Karpas-422 (cell line): ENCODE measurements at places on chromosomes 2 and 18.
A peak's percentile ranks its signal among the peaks of the same experiment; 100 is the strongest.

GRCh38 chr2:22880161-22880560, 504.8 kb upstream of the KLHL29 start:
- no peak overlapping the region for H3K27ac ChIP-seq
- no peak for DNase-seq
- H3K4me1 ChIP-seq, result no peaks in the 10 kb centered on the region
- 0 out of 2 replicates have a peak, but pooled peaks cover 2% of the 10 kb centered on the region for H3K27me3 ChIP-seq
- H3K4me3 ChIP-seq, result no peak overlapping the region
- H3K36me3 ChIP-seq, result no peaks in the 10 kb centered on the region

- H3K27me3 ChIP-seq, result no peaks in the 10 kb centered on the region
- H3K27ac ChIP-seq, result no peak overlapping the region
- peak overlapping the region; percentile 84 for H3K4me3 ChIP-seq
- peaks cover 21% of the 10 kb centered on the region for H3K36me3 ChIP-seq
Measured at GRCh38 chr2:241637795-241638660, 535 bp downstream of the ATG4B start.

DNA sequence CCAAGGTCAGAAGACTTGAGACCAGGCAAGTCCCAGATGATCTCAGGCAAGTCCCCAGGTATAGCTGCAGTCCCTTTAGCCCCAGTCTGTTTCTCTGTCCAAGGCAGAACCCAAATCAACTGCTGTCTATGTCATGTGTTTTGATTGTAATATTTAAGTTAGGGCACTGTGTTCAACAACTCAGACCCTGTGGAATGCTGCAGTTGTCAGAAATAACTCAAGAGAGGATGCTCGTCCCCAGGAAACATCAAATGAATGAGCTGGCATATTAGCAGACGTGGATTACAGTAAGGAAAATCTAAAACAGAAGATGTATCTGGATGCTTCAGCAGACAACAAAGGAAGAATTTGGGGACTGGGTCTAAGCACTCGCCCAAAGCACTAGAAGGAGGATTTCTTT, 70.1 kb downstream of the BCL11A start:
- no peak overlapping the region for H3K4me3 ChIP-seq
- DNase-seq, result no peak
- H3K4me1 ChIP-seq, result peaks cover 51% of the 10 kb centered on the region
- H3K27me3 ChIP-seq, result no peaks in the 10 kb centered on the region

DNA sequence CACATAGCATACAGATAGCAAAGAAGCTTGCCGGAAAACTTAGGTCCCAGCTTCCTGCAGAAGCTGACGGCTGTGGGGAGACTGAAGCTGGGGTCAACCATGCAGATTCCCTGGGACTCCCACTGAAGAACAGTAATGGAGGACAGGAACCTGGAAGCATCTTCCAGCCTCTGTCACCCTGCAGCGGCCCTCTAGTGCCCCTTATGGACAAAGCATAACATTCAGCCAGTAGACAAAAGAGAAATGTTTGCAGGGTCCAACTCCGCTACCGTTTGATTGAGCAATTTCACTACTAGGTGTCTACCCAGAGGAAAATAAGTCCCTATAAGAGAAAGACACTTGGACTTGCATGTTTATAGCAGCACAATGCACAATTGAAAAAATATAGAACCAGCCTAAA, 460.6 kb downstream of the CNTNAP5 start:
- no peak for DNase-seq
- H3K27me3 ChIP-seq, result 0 out of 2 replicates have a peak, but pooled peaks cover 3% of the 10 kb centered on the region
- H3K36me3 ChIP-seq, result no peaks in the 10 kb centered on the region
- no peak overlapping the region for H3K27ac ChIP-seq
- no peak overlapping the region for H3K4me3 ChIP-seq
- peaks cover 11% of the 10 kb centered on the region for H3K4me1 ChIP-seq

DNA sequence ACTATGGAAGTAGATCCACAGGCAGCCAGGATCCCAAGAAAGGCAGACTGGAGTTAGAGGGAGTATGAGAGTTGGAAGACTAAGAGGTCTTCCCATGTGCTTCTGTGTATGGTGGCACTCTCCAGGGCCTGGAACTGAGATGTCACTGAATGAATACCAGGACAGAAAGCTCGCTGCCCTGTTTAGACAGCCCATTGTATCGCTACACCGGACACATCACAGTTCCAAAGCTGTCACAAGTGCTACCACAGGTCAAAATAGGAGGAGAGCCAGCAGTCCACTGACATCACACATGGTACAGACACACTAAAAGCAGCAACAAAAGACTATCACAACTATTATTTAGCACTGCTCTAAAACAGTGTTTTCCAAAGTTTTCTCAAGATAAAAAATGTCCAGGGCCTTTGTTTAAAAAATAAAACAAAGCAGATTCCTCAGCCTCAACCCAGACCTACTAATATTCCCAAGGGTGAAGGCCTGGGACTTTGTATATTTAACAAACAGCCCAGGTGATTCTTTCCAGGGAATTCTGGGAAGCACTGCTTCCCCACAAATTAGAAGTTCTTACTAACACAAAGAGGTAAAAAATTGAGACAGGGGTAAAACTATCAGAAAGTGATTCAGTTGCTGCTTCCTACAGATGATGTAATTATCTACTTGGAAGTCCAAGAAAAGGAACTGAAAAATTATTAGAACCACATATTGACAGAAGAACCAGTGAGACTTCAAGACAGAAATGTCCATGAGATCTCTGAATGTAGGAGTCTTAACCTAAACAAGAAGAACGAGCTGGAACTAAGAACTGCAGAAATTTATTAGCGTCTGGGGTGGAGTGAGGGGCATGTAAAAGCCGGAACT, 116.0 kb downstream of the DTNB start:
- H3K4me3 ChIP-seq, result no peak overlapping the region
- H3K27ac ChIP-seq, result no peak overlapping the region
- H3K36me3 ChIP-seq, result no peaks in the 10 kb centered on the region
- peaks cover 34% of the 10 kb centered on the region for H3K4me1 ChIP-seq

GRCh38 chr2:140695155-140695554, 1435.7 kb downstream of the LRP1B start:
- no peaks in the 10 kb centered on the region for H3K36me3 ChIP-seq
- no peak for DNase-seq
- no peak overlapping the region for H3K27ac ChIP-seq

- no peak overlapping the region for H3K27ac ChIP-seq
- no peaks in the 10 kb centered on the region for H3K36me3 ChIP-seq
- H3K4me3 ChIP-seq, result no peak overlapping the region
- no peaks in the 10 kb centered on the region for H3K27me3 ChIP-seq
- peak; percentile 74 for DNase-seq
Measured at GRCh38 chr2:121071034-121071504, 213.9 kb downstream of the TFCP2L1 start.

DNA sequence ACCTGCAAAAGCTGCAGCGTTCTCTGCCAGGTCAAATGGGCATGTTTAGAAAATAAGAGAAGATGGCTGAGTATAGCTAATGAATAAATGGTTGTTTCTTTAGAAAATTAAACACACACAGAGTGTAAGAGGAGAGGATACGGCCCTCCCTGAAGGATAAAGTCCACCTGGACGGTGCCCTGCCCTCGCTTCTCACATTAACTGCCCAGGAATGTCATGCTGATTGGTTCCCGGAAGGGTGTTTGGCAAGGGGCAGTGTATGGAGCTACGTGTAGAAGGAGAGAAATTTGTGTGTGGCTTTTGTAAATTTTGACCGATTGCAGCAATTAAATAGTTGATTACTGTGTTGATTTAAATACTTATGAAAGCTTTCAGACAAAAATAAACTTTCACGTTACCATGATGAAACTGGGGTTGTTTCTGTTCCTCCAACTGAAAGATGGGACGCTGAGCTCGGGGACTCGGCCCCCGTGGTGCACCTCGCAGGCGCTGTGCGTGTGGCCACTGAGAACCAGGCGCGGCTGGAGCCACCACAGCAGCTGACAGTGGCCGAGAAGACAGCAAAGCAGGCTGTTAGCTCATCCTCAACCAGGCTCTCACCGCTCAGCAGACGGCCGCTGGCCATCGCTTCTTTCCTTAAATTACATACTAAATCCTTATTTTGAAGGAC, 22.7 kb downstream of the MPPE1 start:
- H3K4me1 ChIP-seq, result peaks cover 3% of the 10 kb centered on the region; the same call in 1 of the 2 replicates
- no peaks in the 10 kb centered on the region for H3K27me3 ChIP-seq
- H3K27ac ChIP-seq, result no peak overlapping the region
- peaks cover 4% of the 10 kb centered on the region for H3K36me3 ChIP-seq
- H3K4me3 ChIP-seq, result no peak overlapping the region

DNA sequence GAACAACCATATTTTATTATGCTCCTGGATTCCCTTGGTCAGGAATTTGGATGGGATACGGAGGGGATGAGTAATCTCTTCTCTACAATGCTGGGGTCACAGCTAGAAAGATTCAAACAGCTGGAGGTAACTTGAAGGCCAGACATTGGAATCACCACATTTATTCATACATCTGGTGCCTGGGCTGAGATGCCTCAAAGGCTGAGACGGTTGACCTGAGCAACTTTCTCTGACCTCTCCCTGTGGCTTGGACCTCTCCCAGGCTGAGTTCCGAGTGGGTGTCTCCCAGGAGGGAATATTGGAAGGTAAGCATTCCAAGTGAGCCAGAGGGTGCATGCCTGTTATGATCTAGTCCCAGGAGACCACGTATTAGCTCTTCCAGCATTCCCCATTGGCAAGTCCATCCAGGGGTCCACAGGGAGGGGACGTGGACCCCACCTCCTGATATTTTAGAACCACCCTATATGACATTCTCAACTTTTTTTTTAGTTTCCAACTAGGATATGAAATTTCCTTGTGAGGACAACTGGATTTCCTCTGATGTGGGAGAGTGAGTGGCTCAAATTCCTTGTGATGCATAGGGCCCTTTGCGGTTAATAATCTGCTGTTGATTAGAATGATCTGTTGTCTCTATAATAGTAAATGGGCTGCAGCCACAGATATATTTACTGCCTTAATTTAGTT, 101.8 kb downstream of the MRPS9 start:
- no peak overlapping the region for H3K27ac ChIP-seq
- no peaks in the 10 kb centered on the region for H3K36me3 ChIP-seq
- H3K4me1 ChIP-seq, result no peaks in the 10 kb centered on the region
- H3K4me3 ChIP-seq, result no peak overlapping the region
- no peak for DNase-seq
- no peaks in the 10 kb centered on the region for H3K27me3 ChIP-seq

GRCh38 chr2:215417400-215417951, 18.4 kb downstream of the FN1 start:
- H3K27ac ChIP-seq, result no peak overlapping the region
- H3K36me3 ChIP-seq, result no peaks in the 10 kb centered on the region
- H3K4me3 ChIP-seq, result no peak overlapping the region
- no peaks in the 10 kb centered on the region for H3K4me1 ChIP-seq
- DNase-seq, result no peak

DNA sequence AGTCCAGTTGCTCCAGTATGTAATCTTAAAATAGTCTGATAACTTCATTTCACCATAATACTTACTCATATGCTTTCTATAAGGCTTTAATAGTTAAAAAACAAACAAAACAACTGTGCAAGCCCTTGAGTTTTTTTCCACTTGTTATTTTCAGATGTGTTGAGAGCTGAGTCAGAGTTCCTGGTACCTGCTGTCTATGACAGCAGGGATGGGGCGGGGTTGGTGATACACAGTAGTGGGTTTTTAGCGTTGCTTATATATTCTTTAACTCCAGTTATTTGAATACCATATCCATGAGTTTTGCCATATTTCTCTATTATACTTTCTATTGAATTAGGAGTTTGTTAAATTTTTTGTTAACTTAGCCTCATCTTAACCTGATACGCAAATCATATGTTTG, 5.0 kb downstream of the NAPG start:
- no peak overlapping the region for H3K4me3 ChIP-seq

DNA sequence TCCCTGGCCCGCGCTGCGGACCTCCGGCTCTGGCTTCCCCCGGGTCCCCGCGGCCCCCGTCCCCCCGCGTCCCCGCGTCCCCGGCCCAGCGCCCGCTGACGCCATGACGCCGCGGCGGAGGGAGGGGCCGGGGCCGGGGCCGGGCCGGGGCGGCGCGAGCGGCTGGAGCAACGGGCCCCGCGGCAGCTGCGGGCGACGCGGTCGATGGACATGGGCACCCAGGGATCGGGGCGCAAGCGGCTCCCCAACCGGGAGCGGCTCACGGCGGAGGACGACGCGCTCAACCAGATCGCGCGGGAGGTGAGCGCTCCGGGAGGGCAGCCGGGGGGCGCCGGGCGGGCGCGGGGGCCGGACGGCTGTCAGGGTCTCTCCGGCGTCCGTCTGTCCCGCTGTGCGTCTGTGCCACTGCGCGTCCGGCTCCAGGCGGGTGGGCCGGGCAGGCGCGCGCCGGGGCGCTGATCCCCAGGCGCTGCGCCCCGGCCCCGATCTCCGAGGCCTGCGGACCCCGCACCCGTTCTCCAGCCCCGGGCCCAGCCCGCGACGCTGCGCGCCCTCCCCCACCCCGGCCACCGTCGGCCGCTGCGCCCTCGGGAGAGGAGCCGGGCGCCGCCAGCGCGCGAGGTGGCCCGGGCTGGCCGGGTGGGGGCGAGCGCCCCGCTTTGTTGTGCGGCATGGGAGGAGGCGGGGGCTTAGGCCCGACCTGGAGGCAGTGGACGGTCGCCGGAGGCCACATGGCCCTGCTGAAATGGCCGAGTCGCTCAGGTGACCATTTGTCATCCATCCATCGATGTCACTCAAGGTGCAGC, at the start of gene LRRFIP1:
Gene LRRFIP1, plus strand, starts transcription at position 147 of the 806 bp plus-strand sequence. Its CDS starts 58 bp downstream, at position 205.
- H3K27me3 ChIP-seq, result no peaks in the 10 kb centered on the region
- no peak within 1 kb of the TSS for H3K4me3 ChIP-seq
- H3K27ac ChIP-seq, result no peak within 1 kb of the TSS
- H3K36me3 ChIP-seq, result no peaks in the 10 kb centered on the region
- DNase-seq, result no peak
- H3K4me1 ChIP-seq, result no peaks in the 10 kb centered on the region

- no peaks in the 10 kb centered on the region for H3K4me1 ChIP-seq
- no peak overlapping the region for H3K27ac ChIP-seq
- no peaks in the 10 kb centered on the region for H3K27me3 ChIP-seq
- H3K36me3 ChIP-seq, result no peaks in the 10 kb centered on the region
- no peak for DNase-seq
- no peak overlapping the region for H3K4me3 ChIP-seq
Measured at GRCh38 chr18:39241534-39241933, 1675.9 kb upstream of the CELF4 start.

- no peak overlapping the region for H3K4me3 ChIP-seq
- DNase-seq, result no peak
- H3K27ac ChIP-seq, result no peak overlapping the region
- no peaks in the 10 kb centered on the region for H3K36me3 ChIP-seq
- H3K27me3 ChIP-seq, result no peaks in the 10 kb centered on the region
- H3K4me1 ChIP-seq, result no peaks in the 10 kb centered on the region
Measured at GRCh38 chr2:169178364-169178763, 109.0 kb downstream of the DHRS9 start.

- no peaks in the 10 kb centered on the region for H3K27me3 ChIP-seq
- peaks cover 8% of the 10 kb centered on the region; the same call in 1 of the 2 replicates for H3K36me3 ChIP-seq
- peaks cover 76% of the 10 kb centered on the region for H3K4me1 ChIP-seq
- DNase-seq, result peak; percentile 85
- peak overlapping the region; percentile 90 for H3K27ac ChIP-seq
Measured at GRCh38 chr18:79399275-79400081, 3.7 kb downstream of the NFATC1 start.

DNA sequence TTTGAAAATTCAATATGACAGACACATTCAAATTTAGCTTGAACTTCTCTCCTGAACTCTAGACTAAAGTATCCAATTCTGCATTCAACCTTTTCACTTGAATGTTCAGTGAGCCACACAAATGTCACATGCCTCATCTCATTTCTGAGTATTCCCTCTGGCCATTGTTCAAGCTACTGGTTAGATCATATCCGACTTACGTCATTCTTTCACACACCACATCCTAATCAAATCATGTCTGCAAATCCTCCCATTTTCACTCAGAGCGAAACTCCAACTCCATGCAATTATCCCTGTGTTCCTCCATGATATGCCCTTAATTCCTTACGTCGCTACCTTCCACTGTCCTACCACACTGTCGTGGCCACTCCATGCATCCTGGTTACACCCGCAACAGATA, 425.1 kb downstream of the CBLN2 start:
- H3K27me3 ChIP-seq, result no peaks in the 10 kb centered on the region
- H3K4me3 ChIP-seq, result no peak overlapping the region
- DNase-seq, result no peak
- H3K36me3 ChIP-seq, result no peaks in the 10 kb centered on the region
- H3K27ac ChIP-seq, result no peak overlapping the region
